ENCODE measurements at places on chromosomes 11 and 22.

DNA sequence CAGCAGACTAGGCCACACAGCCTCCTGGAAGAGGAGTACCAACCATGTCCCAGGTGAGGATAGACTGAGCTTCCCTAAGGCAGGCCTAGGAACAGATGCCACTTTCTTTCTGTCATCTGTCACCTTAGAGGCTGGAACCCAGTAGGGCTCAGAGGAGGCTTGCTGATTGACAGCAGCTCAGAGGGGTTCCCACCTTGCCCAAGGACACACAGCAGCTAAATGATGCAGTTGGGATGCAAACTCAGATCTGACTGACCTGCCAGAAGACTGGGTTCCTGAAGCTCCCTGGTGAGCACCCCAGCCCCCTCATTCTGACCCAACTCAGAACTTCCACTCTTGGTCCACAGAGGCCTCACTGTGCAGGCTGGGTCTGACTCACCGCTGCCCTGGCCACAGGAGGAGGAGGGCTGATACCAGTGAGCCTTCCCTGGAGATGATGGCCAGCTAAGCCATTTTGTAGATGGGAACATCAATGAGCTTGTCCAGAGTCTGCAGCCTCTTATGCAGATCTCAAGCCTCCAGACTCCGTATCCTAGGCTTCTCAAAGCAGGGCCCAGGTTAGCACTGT lies 14.0 kb downstream of the CAPN5 start:
- no peak for DNase-seq

- DNase-seq: peak; percentile 12
Measured at GRCh38 chr11:81497202-81497804, 1236.4 kb downstream of the FAM181B start.

DNA sequence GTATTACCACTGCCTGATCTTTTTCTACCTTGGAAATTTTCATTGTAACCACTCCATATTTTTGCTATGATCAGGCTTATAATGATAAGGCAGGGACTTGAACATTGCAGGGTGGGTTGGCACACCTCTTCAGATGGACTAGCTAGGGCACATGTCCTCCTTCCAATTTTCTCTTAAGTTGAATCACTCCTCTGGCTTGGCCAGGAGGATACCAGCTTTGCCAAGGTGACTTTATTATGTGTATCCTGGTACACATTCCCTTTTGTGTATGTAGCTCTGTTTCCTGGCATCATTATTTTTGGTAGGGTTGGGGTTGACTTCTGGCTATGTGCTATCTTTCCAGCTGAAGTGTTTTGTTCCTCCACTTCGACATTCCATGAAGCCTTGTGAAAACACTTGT lies 8.5 kb upstream of the LDLRAD3 start:
- DNase-seq: no peak

GRCh38 chr11:19228968-19229367 lies 11.8 kb downstream of the E2F8 start:
- DNase-seq: no peak

GRCh38 chr11:6350486-6350885 lies 30.2 kb upstream of the CAVIN3 start:
- no peak for DNase-seq

DNA sequence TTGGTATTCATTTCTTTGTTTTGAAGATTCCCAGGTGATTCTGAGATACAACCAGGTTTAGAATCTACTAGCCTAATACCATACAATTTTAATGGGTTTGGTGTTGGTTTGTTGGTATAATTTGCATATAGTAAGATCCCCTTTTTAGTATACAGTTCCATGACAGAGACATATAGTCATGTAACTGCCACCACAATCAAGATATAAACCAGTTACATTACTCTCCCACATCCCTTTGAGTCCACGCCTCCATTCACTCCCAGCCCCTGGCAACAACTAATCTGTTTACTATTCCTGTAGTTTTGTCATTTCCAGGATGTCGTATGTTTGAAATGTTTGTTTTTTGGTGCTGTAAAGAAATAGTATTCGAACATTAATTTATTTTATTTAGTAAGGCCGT lies 4.3 kb downstream of the ASRGL1 start:
- DNase-seq: no peak

DNA sequence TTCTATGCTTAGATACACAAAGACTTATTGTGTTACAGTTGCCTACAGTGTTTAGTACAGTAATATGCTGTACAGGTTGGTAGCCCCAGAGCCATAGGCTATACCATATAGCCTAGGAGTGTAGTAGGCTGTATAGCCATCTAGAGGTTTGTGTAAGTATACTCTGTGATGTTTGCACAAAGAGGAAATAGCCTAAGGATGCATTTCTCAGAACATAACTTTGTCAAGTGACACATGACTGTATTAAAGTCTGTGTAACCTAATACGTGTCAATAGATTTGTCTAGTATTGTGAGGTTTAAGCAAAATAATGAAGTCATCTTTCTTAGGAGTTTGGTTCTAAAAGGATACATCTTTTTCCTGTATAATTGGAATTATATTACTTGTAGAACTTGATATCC lies 5.5 kb downstream of the ZC3H12C start:
- no peak for DNase-seq
